Fibroblast of villous mesenchyme (primary cell): ENCODE measurements at places on chromosomes 1 and 21.

- peak; percentile 77 for DNase-seq
These were observed 25.5 kb downstream of the CAPN9 start for GRCh38 chr1:230772457-230773395.

GRCh38 chr1:48236716-48237470 lies 14.4 kb downstream of the SLC5A9 start:
- peak; percentile 30 for DNase-seq

DNA sequence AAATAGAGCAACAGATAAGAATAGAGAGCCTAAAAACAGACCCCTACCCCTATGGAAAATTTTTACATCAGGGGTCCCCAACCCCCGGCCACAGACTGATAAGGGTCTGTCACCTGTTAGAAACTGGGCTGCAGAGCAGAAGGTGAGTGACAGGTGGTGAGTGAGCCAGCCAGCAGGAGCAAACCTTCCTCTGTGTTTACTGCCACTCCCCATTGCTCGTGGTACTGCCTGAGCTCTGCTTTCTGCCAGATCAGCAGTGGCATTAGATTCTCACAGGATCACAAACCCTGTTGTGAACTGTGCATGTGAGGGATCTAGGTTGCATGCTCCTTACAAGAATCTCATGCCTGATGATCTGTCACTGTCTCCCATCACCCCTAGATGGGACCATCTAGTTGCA lies 174.1 kb downstream of the FOXD2 start:
- no peak for DNase-seq

- no peak for DNase-seq
These were observed 805 bp downstream of the GRHL3 start for GRCh38 chr1:24319962-24320361.

DNA sequence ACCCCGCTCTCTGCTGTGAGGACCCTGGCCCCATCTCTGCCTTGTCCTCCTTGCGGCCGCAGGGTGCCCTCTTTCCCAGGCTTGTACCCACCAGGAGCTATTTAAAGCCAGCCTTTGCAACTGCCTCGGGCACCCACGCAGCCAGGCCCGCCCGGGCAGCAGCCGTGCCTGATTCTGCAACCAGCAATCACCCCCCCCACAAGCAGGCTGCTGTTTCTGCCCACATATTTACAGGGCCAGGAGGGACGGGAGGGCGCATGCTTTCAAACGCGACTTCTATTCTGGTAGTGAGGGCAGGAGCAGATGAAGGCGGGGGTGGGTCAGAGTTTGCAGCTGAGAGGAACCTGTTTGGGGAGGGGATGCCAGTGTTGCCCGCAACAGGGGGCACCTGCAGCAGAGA lies 13.6 kb downstream of the GABRD start:
- no peak for DNase-seq

DNA sequence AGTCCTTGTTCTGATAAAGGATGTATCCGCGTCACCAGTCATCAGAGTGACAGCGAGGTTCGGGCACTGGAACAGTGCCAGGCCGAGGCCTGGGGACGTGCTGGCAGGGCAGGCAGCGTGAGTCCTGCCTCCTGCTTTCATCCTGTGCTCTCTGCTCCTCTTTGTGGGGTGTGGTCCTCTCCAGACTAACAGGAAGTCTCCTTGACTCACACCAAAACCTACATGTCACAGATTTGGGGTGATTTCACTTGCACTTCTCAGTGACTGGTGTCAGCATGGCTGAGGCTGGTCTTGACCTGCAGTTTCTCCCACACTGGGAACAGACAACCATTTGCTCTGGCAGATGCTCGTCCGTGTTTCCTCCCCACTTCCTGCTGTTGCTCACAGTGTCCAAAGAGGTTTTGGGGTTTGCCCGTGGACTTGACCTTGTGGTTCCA lies 8.8 kb upstream of the NLRP3 start:
- DNase-seq: no peak

DNA sequence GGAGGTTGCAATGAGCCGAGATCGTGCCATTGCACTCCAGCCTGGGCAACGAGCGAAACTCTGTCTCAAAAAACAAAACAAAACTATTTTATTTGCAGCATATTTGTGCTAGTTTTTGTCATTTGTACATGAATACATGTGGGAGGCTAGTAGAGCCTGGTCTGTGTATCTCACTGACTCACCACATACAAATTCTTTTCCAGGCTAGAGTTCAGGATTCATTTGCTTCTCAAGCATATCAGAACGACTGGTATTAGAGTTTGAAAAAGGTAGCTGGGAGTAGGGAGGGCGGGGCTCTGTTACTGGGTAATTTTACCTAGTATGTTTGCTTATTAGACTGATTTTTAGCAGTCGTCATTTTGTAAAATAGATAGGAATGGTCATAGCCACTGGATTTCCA lies 4.5 kb upstream of the TOR3A start:
- peak; percentile 65 for DNase-seq

DNA sequence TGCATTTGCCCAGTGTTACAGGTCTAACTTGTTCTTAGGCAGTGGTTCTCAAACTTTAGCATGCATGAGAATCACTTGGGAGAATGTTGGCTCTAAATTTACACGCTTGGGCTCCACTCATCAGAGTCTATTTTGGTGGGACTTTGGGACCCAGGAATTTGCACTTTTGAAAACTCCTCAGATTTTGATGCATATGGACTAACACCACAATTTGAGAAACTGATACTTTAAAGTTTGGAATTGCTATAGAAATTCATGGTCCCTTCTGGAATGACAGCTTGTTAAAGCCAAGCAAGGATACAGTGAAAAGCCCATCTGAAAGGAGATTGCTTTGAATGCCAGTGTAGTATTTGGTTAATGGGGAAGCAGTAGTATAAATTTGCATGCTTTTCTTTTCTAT lies 31.5 kb downstream of the GPR52 start:
- DNase-seq: no peak

DNA sequence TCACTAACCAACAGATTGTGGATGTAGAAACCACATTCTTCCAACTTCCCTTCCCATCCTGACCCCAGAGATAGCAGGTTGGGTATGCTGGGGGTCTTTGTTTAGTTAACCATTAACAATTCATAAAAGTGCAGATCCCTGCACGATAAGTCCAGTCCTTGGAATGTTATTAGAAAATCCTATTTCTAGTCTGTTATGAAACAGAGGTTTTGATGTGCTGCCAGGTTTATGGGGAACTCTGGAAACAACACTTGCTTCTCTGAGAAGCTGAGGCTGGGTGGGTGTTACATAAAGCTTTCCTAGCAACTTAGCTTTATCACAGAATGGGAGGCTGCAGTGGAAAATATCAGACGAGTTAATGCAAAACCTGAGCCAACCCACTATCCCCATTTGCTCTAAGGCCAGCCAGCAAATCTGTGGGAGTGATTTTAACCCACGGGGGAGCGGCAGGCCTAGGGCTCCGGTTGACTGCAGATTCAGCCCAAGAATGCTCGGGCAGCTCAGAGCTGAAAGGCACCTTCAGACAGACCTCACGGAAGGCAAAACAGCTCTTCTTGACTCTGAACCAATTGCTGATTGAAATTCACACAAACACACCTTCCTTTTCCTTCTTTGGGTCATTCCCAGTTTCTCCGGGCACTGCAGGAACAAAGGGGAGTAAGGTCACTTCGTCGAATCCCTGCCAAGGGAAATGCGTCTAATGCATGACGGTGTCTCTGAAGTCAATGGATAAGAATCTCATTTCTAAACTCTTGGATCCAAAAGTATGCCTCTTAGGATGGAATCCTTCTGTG lies 111.7 kb upstream of the IRF2BP2 start:
- peak; percentile 97 for DNase-seq

DNA sequence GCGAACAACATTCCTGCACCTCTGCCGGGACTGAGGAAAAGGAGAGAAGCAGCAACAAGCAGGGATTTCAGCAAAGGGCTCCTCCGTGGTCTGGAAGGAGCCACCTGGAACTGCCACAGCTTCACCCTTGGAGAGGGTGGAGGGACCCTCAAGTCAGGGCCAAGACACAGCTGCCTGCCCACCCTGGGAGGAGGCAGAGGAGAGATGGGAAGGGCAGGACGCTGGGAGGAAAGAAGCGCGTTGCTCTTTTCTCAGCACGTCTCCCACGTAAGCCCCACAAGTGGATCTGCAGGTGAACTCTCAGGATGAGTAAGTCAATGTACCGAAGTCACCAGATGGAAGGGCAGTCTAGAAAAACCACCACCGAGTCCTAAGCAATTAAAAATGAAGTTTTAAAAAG lies 39.6 kb downstream of the SLC19A1 start:
- DNase-seq: no peak

- DNase-seq: no peak
These were observed 11.5 kb downstream of the RIT1 start for GRCh38 chr1:155899683-155900082.

DNA sequence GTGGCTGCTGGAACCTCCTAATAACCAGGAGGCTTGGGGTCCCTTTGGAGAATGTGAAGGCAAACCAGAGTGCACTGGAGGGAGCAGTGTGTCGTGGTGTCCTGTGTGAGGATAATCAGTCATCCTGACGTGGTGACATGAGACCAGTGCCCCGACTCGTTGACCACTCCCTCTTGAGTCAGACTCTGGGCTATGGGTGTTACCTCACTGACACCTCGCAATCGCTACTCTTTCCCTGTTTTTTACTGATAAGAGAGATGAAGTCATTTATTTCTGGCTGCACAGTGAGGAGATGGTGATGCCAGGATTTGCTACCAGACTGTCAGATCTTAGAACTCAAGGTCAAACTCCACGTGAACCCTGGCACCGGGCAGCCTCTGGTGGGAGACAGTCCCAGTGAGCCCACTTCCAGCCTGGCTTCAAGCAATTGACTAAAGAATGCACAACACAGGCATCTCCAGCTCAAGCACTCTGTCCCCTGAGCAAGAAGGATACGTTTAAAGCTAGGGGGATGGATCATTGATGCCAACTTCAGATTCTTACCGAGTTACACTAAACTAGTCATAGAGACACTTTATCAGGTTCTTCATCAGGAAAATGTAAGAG lies 30.3 kb downstream of the UBASH3A start:
- no peak for DNase-seq

GRCh38 chr1:46456411-46456963 lies 33.1 kb upstream of the DMBX1 start:
- peak; percentile 12 for DNase-seq

DNA sequence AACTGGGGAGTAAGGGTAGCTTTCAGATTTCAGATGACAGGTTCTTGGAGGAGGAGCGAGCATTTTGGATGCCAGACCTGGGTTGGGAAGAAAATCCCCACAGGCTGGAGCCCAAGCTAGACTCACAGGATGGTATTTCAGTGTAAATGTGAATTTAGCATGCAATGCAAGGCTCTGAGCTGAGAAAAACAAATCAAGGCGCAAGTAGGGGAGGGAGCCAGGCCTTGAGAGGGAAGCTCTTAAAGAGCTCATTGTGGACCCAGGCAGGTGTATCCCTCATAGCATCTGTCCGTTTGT lies 386.1 kb downstream of the MATN1 start:
- DNase-seq: no peak

GRCh38 chr21:42406866-42407265 lies 3.2 kb downstream of the UBASH3A start:
- no peak for DNase-seq

DNA sequence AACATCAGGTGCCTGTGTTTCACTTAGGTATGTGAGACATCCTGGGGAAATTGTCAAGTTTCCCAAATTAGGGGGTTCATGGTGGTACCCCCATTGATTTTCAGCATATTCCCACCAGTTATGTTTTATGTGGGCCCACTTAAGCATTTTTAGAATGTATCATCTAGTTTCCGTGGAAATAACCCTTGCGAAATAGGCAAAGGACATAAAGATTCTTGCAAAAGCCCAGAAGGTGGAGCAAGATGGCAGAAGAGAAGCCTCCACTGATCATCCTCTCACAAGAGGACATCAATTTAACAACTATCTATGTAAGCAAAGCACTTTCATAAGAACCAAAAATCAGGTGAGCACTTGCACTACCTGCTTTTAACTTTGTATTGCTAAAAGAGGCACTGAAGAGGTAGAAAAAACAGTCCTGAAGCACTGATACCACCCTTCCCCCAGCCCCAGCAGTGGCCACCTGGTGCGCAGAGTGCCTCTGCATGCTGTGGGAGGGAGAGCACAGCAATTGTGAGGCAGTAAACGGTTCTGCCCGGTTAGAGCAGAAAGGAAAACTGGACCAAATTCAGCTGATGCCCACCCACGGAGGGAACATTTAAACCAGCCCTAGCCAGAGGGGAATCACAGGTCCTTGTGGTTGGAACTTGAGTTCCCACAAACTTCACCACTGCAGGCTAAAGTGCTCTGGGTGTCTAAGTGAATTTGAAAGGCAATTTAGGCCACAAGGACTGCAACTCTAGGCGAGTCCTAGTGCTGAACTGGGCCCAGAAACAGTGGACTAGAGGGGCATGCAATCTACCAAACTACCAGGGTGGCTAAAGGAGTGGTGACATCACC lies 23.2 kb downstream of the MCOLN2 start:
- peak; percentile 66 for DNase-seq

DNA sequence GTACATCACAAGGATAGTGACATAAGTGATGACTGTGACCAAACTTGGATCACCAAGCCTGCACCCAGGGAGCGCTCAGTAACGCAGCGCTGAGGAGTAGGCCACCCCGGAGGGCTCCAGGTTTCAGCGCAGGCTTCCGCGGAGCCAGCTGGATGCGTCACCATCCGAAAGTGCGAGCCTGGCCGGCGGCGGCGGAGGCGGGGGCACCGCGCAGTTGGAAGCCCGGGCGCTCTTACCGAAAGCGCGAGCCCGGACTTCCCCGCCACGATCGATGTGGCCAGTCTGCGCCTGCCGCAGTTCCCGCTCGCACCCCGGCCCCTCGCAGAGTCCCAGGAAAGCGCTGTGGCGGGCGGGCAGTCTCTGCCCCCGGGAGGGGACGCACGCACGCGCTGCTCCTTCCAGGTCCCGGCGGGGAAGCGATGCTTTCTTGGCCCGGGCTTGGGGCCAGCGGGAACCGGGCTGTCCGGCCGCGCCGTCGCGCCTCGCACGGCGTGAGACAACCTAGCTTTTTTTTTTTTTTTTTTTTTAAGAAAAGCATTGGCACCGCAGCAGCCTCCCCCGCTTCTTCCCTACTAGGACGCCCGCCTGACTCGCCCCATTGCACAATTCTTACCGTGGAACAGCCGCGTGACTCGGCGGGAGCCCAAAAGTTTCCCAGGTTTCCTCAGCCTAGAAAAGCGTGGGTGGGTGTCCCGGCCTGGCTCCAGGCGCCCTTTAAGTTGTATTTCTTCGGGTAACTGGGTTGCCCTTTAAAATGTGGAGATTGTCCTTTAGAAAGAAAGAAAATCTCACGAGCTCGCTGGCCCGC lies 36.4 kb upstream of the JAK1 start:
- peak; percentile 87 for DNase-seq

- peak; percentile 34 for DNase-seq
These were observed 387.5 kb downstream of the USP25 start for GRCh38 chr21:16117331-16117730.

GRCh38 chr1:31725777-31726535 lies 22.1 kb upstream of the COL16A1 start:
- DNase-seq: no peak

GRCh38 chr21:31176725-31177124 lies 138.4 kb upstream of the KRTAP19-8 start:
- DNase-seq: no peak
